ENCODE measurements at places on chromosomes 7 and 10. TPM values are rescaled to one million over a fixed set of nuclear protein-coding genes. Genes with fewer than 3 reads are reported as not detected.
A peak's percentile ranks its signal among the peaks of the same experiment; 100 is the strongest.

- peaks cover 10% of the 10 kb centered on the region for H3K27me3 ChIP-seq
- no peak for DNase-seq
- no peak overlapping the region for H3K27ac ChIP-seq
- no peaks in the 10 kb centered on the region for H3K4me1 ChIP-seq
- no peaks in the 10 kb centered on the region for H3K36me3 ChIP-seq
Observed at GRCh38 chr10:100894033-100894432, 18.7 kb upstream of the SLF2 start.

GRCh38 chr7:43735403-43735801, 6.1 kb upstream of the COA1 start:
- H3K4me1 ChIP-seq: no peaks in the 10 kb centered on the region
- no peaks in the 10 kb centered on the region for H3K36me3 ChIP-seq
- no peaks in the 10 kb centered on the region for H3K27me3 ChIP-seq
- no peak overlapping the region for H3K27ac ChIP-seq
- no peak overlapping the region for H3K4me3 ChIP-seq

DNA sequence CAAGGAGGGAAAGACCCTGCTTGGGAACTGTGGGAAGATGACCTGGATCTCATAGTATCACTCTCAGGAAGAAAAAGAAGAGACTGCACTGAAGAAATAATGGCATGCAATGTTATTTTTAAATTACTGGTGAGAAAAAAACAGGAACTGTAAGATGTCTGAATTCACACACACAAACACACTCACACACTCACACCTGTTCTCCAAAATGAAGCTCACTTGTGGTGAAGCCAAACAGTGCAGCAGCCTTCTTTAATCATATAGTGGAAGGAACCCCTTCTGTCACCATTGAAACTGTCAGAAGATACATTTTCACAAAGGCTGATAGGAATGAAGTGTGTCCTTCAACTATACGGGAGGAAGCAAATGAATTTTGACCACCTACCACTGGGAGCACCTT, 156.5 kb upstream of the GHITM start:
- no peaks in the 10 kb centered on the region for H3K27me3 ChIP-seq
- no peak overlapping the region for H3K27ac ChIP-seq
- no peaks in the 10 kb centered on the region for H3K36me3 ChIP-seq
- H3K4me1 ChIP-seq: no peaks in the 10 kb centered on the region
- no peak overlapping the region for H3K4me3 ChIP-seq

DNA sequence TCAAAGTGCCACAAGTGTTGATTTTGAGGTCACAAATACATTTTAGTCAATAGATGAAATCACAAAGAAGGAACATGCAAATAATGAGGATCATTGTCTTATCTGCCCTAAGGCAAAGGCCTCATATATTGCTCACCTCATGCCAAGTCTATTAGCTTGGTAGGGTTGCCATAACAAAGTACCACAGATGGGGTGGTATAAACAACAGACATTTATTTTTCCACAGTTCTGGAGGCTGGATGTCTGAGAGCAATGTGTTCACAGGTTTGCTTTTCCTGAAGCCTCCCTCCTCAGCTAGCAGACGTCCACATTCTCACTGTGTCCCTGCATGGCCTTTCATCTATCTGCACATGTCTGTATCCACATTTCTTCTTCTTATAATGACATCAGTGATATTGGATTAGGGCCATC, 59.6 kb downstream of the RELN start:
- no peaks in the 10 kb centered on the region for H3K36me3 ChIP-seq
- no peak overlapping the region for H3K4me3 ChIP-seq

DNA sequence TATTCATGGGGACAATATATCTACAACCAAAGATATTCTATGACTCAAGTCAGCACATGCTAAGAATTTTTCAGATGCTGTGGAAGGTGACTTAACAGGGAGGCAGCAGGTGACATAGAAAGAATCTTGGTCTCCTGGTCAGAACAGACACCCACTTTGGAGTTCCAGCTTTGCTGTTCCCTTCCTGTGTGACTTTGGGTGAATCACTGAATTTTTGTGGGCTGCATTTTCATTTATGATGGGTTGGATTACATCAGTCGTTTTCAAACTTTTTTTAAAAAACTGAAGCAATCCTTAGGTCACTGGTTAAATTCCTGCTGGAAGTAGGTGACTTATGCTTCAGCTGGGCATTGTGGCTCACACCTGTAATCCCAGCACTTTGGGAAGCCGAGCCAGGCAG, 24.9 kb downstream of the RGR start:
- no peaks in the 10 kb centered on the region for H3K4me1 ChIP-seq
- no peak for DNase-seq
- no peaks in the 10 kb centered on the region for H3K36me3 ChIP-seq
- no peak overlapping the region for H3K27ac ChIP-seq
- peaks cover 22% of the 10 kb centered on the region for H3K27me3 ChIP-seq

- no peak overlapping the region for H3K4me3 ChIP-seq
- no peaks in the 10 kb centered on the region for H3K4me1 ChIP-seq
- H3K27ac ChIP-seq: no peak overlapping the region
- no peaks in the 10 kb centered on the region for H3K36me3 ChIP-seq
- H3K27me3 ChIP-seq: no peaks in the 10 kb centered on the region
Observed at GRCh38 chr7:44220358-44221112, 19.8 kb downstream of the YKT6 start.

- H3K27ac ChIP-seq: no peak overlapping the region
- no peaks in the 10 kb centered on the region for H3K36me3 ChIP-seq
- H3K27me3 ChIP-seq: no peaks in the 10 kb centered on the region
- H3K4me1 ChIP-seq: no peaks in the 10 kb centered on the region
- DNase-seq: no peak
- no peak overlapping the region for H3K4me3 ChIP-seq
Observed at GRCh38 chr7:18997477-18998150, 119.8 kb downstream of the TWIST1 start.

DNA sequence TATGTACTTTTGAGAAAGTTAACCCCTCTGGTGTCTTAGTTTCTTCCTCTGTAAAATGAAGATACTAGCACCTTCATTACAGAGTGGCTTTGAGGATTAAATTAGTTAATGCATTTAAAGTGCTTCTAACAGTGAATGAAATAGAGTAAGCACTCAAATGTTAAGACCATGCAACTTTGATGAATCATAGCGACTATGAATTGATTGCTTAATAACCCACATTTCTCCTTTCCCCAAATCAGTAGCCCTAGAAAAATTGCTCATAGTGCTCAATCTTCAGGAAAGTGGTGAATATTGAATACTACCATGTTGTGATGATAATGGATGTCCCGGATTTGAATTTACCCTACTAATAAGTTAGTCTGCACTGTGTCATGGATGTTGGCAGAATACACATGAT, 48.1 kb downstream of the CD36 start:
- H3K4me1 ChIP-seq: peaks cover 3% of the 10 kb centered on the region
- H3K4me3 ChIP-seq: no peak overlapping the region
- no peak overlapping the region for H3K27ac ChIP-seq
- H3K36me3 ChIP-seq: no peaks in the 10 kb centered on the region
- DNase-seq: no peak
- H3K27me3 ChIP-seq: no peaks in the 10 kb centered on the region

- no peaks in the 10 kb centered on the region for H3K27me3 ChIP-seq
- no peak overlapping the region for H3K27ac ChIP-seq
Observed at GRCh38 chr7:157371296-157371695, 34.5 kb downstream of the DNAJB6 start.

DNA sequence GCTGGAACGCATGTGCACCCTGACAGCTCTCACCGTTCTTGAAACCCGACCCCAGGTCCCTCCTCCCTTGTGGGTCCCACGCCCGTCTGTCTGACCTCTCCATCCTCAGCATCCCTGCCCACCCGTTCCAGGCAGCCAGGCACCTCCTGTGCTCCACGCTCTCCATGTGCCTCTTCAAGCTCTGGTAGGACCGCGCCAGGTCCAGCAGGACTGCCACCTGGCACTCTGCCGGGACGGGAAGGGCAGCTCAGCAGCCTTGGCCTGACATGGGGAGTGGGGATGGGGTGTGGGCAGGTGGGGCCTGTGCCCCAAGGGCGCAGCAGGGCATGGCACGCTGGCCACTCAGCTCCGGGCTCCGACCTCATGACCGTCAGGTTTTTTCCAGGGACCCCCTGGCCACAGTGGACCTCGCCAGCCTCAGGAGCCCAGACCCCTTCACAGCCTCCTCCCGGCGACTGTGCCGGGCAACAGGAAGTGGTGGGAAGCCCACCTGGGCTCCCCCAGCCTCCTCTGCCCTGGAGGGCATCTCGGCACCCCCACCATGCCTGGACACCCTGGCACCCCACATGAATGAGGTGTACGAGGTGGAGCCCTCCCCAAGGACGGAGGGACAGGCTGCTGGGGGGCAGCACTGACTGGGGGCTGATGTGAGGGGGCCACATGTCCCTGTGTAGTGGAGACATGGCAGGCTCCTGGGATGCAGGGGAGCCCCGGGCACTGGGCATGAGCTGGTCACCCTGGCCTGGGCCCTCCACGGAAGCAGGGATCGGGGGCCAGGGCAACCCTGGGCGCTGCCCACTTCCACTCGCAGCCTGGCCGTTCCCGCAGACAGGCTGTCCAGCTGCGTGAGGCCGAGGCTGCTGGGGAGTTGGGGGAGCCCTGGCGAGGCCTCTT, 25.1 kb upstream of the NKX6-2 start:
- no peak overlapping the region for H3K27ac ChIP-seq
- no peaks in the 10 kb centered on the region for H3K36me3 ChIP-seq
- H3K4me3 ChIP-seq: no peak overlapping the region
- peaks cover 65% of the 10 kb centered on the region for H3K27me3 ChIP-seq

DNA sequence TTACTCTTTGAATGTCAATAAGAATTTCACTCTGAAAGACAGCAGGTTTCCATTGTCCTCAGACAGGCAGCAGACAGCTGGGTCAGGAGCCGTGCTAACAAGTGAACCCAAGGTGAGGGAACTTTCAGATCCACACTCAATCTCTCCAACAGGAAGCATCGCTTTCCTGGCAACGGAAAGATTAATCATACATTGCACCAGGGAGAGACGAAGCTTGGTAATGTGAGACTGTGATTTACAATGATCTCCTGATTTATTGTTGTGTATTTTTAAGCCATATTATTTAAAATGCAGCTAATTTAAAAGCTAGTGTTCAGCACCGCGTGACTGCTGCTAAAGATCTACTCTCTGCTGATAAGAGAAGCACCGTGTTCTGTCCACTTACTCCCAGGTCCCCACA, 17.5 kb upstream of the NOM1 start:
- H3K27me3 ChIP-seq: no peaks in the 10 kb centered on the region
- H3K4me3 ChIP-seq: no peak overlapping the region
- DNase-seq: no peak

GRCh38 chr7:112422842-112423496, 27.3 kb upstream of the IFRD1 start:
- peak; percentile 55 for DNase-seq
- no peak overlapping the region for H3K4me3 ChIP-seq
- H3K27me3 ChIP-seq: no peaks in the 10 kb centered on the region
- H3K27ac ChIP-seq: no peak overlapping the region

GRCh38 chr7:157900011-157900410, 563.2 kb downstream of the DNAJB6 start:
- H3K27ac ChIP-seq: no peak overlapping the region
- H3K27me3 ChIP-seq: no peaks in the 10 kb centered on the region
- H3K4me1 ChIP-seq: no peaks in the 10 kb centered on the region
- H3K36me3 ChIP-seq: no peaks in the 10 kb centered on the region
- H3K4me3 ChIP-seq: no peak overlapping the region
- no peak for DNase-seq

DNA sequence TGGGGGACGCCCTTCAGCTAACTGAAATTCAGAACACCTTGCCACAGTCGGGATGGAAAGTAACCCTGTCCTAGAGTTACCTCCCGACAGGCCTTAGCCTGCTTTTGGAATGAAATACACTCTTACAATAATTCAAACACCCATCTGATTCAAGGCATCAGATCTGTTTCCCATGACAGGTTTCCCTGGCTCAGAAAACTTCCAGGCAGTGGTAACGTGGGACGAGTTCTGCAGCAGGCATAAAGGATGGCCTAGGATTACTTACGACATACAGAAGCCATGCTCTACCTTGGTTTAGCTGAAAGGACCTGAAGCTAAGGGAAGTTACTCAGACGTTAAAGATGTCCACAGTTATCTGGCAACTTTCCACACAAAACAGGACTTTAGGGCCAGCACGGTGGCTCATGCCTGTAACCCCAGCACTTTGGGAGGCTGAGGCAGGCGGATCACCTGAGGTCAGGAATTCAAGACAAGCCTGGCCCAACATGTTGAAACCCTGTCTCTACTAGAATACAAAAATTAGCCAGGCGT, 5.0 kb downstream of the PAXIP1 start:
- DNase-seq: no peak
- H3K27me3 ChIP-seq: no peaks in the 10 kb centered on the region
- H3K4me3 ChIP-seq: no peak overlapping the region
- peaks cover 3% of the 10 kb centered on the region for H3K36me3 ChIP-seq
- no peak overlapping the region for H3K27ac ChIP-seq

- DNase-seq: no peak
- H3K27ac ChIP-seq: no peak overlapping the region
- peaks cover 13% of the 10 kb centered on the region for H3K4me1 ChIP-seq
- H3K36me3 ChIP-seq: no peaks in the 10 kb centered on the region
- H3K4me3 ChIP-seq: no peak overlapping the region
Observed at GRCh38 chr7:131610007-131610406, 53.6 kb upstream of the PODXL start.

DNA sequence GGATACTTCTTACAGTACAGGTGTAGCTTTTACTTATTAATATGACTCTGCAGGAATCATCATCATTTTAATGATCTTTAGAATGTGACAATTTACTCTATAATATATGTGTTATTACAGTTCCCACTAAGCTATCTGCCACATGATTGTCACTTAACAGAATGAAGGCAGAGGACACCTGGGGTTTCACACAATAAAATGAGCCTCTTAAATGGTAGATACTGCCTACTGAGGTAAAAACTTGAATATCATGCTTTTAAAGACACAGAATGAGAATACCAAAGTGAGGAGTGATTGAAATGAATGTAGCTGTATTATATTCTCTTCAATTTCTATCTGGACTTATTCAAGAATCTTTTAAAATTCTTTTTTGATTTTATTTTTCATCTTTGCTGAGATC, 1255.3 kb upstream of the LRRN3 start:
- H3K4me3 ChIP-seq: no peak overlapping the region
- no peak for DNase-seq
- no peak overlapping the region for H3K27ac ChIP-seq
- no peaks in the 10 kb centered on the region for H3K36me3 ChIP-seq
- H3K27me3 ChIP-seq: no peaks in the 10 kb centered on the region
- no peaks in the 10 kb centered on the region for H3K4me1 ChIP-seq

AKR1C8 gene
- 0.51 TPM for total RNA-seq

MMRN2 gene
- 38.2 TPM for total RNA-seq

CFAP70 gene
- total RNA-seq: 2.5 TPM

MRLN gene
- total RNA-seq: not detected

PAPOLB gene
- 0.21 TPM for total RNA-seq

TNS3 gene
- 34.5 TPM for total RNA-seq
